ENCODE measurements at places on chromosomes 2 and 18.

DNA sequence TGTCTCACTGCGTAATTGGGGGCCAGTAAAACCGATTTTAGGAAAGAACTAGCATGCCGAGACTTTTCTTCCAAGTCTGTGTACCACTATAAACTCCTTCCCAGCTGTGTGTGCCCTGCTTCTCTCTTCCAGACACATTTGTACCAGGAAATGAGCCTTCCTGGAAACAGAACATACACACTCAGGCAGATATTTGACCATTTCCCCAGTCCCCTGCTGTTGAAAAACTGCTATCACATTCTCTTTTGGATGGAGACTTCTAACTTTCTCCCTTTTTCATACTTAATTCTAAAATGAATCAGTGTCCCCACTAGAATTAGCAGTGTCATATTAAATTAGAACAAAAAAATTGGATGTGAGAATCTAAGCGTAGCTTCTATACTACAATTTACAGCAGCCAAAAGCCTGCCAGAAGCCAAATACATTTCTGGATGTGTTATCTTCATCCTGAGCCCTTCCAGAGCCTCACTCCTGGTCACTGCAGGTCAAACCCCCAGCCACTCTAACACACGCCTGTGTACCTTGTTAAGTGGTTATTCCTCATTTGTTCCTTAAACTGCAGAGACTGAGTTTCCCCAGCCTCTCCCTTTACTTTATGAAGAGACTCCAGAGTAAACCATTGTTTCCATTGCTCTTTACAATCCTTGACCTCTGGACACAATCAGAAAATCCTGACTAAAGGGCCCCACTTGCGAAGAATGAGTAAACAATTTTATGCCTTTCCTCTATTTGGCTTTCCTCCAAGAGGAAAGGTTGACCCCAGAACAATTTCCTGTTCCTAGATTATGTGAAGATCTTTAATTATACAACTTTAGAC is 20.4 kb downstream of the DSG4 start:
- no peak for ATAC-seq

DNA sequence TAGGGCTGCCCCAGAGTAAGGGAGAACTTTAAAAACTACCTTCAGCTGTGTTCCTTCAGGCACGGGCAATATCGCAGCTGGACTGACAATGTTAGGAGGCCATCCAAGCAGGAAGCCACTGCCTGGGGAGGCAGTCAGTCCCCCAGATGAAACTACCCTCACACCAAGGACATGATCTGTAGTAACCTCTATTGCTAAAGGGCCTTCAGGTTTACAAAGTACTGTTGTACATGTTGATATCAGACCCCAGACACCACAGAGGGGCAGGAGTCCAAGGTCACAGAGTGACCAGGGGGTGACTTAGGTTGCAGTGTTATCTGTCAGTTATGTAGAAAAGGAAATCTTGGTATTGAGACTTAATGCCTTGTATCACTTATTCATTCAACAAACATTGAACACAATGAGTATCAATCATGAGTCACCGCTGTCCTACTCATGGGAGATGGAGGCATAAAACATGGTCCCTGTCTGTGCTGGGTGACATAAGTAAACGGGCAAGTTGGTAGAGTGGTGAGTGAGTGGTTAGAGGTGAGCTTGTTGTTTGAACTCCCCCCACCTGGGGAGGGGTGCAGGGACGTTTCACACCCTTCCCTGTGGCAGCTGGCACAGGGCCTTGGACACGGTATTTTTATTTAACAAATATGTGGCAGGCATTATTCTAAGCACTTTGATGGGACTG is 7.1 kb downstream of the CABLES1 start:
- ATAC-seq: no peak

GRCh38 chr2:19631871-19632270 is 269.9 kb downstream of the TTC32 start:
- ATAC-seq: no peak

DNA sequence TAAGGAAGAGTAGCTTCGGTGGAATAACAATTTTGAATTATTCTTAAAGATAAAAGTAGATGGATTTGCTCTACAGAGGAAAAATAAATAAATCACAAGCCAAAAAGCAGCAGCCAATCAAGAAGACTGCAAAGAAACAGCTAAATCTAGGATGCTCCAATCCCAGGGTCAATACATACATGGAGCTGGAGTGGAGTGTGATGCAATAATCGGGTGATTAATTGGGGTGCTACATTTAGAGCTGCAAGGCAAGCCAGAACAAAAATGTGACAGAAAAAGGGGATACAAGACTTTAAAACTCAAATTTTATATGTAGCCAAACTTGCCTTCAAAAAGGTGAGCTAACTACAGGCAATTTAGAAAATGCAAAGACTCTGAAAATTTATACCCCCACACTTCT is 215.8 kb downstream of the TCF4 start:
- no peak for ATAC-seq

DNA sequence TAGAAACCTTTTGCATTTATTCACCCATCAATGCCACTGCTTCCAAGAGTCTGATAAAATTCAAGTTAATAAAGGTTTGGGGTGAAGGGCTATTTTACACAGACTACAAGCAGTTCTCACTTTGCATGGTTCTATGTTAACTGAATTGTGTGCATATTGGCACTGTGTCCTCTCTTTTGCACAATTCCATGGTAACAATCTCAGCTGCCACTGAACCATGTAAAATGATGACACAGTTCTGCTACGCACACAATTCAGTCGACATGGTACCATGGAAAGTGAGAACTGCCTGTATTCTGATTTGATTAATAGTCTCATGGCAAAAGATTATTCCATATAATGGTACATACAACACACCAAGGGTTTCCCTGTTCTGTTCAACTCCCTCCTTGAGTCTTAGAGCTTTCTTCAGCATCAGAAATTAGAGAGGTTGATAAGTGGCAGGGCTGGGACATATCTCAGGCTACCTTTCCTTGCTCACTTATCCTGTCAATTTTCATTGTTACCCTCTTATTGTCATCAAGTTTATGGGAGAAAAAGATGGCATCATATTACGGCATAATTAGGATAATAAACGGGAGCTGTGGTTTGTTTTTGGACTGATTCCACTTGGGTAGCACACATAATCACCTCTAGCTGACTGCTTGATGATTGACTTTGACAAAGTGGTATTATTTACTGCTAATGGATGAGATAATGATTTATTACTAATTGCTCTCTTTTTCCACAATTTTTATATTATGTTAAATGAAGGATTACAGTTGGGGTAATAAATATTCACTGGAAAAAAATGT is 139.3 kb upstream of the CREB1 start:
- no peak for ATAC-seq

GRCh38 chr18:10789180-10789579 is 263.4 kb downstream of the NAPG start:
- no peak for ATAC-seq

DNA sequence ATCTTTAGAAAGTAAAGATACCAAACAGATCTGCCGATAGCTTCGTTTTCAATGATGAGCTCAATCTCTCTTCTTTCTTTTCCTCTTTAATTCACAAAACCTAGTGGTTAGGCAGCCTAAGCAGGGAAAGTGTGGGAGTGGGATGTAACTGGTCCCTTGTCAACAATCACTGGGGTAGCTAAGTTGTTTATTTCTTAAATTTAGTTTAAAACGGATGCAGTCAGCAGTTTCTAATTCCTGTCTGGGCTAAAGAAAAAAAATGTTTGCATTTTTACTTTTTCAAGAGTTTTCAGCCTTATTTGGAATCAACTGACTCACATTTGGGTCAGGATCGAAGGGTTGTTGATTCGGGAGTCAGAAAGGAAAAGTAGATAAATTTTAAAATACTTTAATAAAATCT is 137.7 kb upstream of the TACR1 start:
- ATAC-seq: no peak

- no peak for ATAC-seq
These were observed 1167.5 kb upstream of the ACVR2A start for GRCh38 chr2:146677280-146677679.

DNA sequence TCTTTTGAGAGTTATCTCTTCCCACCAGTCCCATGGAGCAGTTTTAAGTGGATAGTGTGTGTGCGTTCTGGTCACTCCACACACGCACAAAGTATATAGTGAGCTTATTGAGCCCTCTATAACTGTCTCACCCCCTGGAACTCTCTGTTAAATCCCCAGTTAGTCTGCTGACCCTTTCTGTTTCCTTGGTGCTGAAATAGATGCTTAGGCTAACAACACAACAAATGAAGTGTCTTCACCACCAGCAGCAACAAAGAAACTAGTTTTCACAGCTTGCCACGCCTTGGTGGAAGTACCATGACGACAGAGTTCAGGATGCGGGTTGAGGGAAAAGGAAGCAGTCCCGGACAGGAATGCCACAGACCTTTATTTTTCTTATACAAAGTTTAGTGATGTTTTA is 203.5 kb upstream of the TMEFF2 start:
- ATAC-seq: no peak

DNA sequence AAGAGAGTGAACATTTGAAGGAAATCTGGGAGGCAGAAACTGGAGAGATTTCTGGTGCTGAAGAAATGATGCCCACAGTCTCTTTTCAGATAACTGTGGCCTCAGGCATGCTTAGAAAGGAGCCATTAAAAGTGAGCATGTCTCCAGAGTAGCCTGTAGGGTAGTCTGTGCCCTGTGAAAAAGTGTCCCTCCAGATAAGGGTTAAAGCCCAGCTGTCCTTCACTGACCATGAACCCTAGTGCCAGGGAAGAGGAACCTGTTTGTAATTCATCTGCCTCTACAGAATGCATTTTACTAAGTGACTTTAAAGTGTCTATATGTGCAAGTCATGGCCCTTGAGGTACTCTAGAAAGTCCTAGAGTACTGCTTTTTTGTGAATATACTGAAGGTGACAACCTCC is 30.5 kb upstream of the EHBP1 start:
- ATAC-seq: no peak

DNA sequence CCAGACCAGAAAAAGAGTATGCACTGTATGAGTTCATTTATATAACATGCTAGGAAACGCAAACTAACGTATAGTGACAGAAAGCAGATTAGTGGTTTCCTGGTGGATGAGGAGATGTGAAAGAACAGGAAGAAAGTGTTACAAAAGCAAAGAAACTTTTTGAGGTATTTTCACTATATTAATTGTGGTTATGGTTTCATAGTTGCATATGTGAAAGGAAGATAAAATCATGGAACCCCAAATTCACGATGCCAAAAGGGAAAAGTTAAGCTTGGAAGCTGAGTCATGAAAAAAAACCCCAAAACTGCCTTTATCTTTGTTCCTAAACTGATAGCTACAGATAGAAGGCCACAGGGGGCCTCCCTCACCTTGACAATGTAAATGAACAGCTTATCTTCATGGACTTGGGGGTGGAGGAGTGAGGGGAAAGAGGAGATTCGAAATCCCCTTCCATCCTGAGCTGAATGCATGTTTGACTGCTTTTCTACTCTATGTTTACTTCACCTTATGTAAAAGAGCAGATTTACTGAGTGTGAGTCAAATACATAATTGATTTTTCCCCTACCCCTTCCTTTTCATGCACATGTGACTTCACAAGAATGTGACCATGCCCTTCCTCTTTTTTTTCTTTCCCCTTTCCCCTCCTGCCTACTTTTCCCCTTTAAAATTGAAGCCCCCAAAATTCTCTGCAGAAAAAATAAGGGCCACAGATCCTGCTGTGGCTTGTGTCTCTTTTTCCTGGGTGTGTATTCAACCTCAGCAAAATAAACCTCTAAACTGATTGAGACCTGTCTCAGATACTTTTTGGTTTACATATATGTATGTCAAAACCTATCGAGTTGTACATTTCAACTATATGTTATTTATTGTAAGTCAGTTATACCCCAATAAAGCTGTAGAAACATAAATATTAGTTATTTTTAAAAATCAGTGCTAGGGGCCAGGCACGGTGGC is 100.1 kb upstream of the TLK1 start:
- no peak for ATAC-seq

- ATAC-seq: no peak
These were observed 2.3 kb downstream of the WIPF1 start for GRCh38 chr2:174595116-174595809.

- ATAC-seq: no peak
These were observed 833.2 kb upstream of the CHAC2 start for GRCh38 chr2:52934323-52934898.

DNA sequence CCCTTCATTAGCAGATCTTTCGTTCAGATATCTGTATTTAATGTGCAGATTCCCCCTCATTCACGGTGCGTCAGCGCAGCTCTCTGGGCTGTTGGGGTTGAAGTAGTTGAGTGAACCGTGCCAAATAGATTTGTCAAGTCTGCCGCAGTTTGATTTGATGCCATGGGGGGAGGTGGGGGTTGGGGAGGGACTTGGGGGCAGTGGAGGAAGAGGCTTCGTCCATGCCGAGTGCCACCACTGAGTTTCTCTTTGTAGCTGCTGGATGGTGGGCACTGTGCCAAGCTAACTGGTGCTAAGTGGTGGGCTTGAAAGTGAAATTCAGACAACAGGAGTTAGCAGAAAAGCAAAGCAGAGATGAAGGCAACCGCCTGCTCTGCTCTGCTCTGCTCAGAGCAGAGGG is 47.9 kb downstream of the NRP2 start:
- no peak for ATAC-seq

- ATAC-seq: no peak
These were observed 176.9 kb upstream of the MC4R start for GRCh38 chr18:60549338-60549960.

- no peak for ATAC-seq
These were observed 88.0 kb downstream of the LDLRAD4 start for GRCh38 chr18:13306583-13306982.

DNA sequence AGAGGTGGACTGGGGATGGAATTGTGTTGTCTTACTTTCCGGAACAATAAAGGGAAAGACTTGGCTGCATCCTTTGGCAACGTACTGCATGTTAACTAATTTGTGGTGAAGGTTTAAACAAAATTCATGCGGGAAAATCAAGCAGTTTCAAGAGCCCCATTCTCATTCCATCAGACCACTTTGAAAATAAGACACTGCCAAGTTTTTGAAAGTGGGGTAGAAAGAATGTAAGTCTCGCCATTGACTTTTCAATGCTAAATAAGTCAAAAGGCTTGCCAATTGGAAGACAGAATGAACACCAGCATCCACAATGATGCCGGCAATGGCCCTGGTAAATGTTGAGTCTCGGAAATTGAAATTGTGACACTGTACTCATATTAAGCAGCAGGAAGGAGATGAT is 322.0 kb downstream of the RND3 start:
- ATAC-seq: no peak

DNA sequence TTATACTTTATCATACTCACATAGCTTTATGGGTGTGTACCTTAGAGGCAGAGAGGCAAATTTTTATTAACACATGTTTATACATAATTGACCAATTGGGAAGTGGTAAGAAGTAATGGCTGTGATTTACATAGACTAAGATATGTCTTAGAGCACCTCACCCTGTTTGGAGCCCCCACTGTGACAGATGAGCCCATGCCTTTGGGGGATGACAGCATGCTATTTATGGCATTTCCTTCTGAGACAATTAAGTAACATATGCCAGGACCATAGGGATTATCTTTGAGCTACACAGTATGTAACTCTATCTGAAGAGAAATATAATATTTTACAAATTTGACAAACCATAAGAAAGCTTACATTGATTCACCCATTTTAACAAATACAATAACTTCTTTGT is 1655.3 kb upstream of the ACVR2A start:
- ATAC-seq: no peak
